ENCODE measurements at places on chromosomes 6 and 20.

DNA sequence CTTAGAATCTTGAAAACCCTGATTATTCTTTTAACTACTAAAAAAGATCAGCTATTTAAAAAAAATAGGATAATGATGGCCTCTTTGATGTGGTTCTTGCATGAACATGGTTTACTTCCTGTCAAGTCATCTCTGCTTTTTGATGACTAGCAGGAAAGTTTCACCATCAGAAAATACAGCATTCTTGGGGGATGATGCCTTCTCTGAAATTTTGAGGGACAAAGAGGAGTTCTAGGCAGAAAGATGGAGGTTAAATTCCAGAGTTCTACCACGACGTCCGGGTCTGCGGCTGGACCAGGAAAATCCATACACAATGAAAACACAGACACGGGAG is 130.4 kb downstream of the OLIG3 start:
- DNase-seq: no peak

- no peak for DNase-seq
These were observed 404.1 kb downstream of the LMBRD1 start for GRCh38 chr6:69392745-69393144.

- DNase-seq: no peak
These were observed 23.2 kb downstream of the AFDN start for GRCh38 chr6:167849846-167850459.

DNA sequence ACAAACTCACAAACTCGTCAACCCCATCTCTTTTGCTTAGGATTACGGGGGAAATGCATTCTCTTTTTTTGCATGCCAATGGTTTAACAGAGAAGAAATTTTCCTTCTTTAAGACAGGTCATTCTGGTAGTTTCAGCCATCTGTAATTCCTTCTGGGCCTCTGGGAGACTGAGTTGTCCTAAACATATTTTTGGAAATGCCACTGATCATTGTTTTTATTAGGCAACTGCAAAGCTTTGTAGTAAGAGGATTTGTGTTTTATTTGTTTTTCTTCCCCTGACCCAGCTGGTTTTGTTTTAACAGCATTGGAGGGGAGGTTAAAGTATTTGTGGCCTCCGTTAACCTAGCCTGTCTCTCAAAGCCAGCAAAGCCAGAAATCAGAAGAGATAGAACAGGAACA is 73.1 kb upstream of the ISM1 start:
- DNase-seq: peak; percentile 32

DNA sequence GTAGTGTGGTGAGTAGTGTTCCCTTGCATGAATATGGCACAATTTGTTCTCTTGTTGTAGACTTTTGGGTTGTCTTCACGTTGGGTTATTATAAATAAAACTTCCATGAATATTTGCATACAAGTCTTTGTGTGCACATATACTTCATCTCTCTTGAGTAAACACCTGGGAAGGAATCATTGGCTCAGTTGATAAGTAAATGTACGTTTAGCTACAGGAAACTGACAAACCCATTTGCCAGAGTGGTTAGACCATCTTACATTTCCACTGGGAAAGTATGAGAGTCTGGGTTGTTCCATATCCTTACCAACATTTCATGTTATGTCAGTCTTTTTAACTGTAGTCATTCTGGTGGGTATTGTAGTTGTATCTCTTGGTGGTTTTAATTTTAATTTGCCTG is 119.2 kb downstream of the SLX4IP start:
- DNase-seq: no peak

DNA sequence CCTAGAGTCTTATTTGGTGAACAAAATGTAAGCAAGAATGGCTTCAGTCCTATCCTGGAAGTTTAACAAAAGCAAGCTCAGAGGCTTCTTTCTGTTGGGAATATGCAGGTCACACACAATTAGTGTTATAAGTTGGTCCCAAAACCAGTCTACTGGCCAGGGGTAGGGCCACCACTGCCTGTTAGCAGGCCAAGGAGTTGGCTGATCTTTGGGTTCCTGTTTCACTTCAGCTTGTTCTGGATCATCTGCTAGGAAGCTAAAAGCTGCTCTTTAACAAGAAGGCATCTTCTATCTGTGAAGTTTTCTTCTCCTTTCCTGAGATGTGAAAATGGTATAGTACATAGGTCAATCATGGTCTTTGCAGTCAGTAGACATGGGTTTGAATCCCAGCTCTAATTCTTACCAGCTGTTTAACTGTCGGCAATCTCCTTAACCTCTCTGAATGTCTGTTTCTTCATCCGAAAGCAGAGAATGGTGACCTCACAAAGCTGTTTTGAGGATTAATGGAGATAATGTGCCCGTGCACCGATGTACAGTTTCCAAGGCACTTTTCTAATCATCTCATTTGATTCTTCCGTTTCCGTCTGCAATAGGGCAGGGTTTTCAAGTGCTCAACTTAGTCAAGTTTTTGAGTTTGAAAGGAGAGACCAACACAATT is 271.2 kb upstream of the TAB2 start:
- DNase-seq: no peak
